ENCODE measurements at places on chromosomes 12 and 14. TPM values are rescaled to one million over a fixed set of nuclear protein-coding genes. Genes with fewer than 3 reads are reported as not detected.

DNA sequence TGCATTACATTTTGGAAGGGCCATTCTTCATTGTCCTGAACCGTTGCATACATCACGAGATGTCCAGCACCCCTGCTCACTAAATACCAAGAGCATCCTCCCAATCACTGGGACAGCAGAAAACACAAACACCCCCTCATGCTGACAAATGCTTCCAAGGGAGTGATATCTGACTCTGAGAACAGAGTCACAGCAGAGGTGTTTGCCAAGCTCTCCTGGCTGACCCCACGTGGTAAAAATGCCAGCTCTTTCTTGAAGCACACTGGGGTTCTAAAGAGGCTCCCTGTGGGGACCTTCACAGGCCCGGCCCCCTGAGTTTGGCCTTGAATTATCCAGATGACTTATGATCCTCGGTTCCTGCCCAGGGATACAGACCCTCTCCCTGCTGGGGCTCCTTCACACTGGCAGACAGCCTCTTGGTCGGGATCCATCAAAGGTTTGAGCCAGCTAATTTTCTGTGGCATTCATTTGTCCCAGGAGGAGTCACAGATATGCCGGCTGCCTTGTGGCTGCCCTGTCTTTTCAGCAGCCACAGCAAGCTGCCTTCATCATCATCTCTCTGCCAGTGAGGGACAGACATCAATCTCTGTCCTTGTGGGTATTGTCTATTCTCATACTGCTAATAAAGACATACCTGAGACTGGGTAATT lies 43.1 kb upstream of the PSMC1 start:
- DNase-seq, result no peak

DNA sequence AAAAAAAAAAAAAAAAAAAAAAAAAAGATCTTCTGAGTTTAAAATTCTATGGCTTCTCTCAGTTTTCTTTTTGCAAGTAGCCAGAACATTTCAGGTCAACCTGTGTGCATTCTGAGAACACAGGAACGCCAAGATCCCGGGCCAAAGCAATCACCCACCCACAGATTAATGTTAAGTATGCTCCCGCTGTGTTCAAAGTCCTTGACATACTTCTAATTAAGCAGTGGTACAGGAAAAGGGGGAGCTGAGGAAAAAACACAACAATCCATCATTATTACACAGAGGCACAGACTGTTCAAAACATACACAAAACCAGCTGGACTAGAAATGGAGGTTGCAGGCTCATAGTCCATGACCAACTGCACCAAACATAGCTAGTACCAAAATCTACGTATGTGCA lies 2.8 kb downstream of the FBXO21 start:
- no peak for DNase-seq

Gene OR6C2
- not detected for total RNA-seq

Gene RNU6-7
- not detected for total RNA-seq

DNA sequence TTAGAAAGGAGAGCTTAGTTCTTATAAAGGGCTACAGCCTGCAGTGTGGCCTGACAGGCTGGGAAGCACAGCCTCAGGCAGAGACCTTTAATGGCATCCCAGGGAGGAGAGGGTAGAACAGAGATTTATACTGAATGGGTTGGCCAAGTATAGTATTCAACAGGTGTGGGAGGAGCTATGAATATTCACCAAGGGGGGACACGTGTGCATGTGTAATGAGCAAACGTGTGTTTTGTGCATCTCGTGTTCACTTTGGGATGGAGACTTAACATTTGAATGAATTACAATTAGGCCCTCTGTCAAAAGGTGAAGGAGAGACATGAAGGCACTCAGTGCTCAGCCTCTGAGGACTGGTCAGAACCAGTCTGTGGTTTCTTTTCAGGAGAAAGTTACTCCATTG lies 5.2 kb downstream of the TDP1 start:
- no peak for DNase-seq
